ENCODE measurements at places on chromosomes 4 and X.

DNA sequence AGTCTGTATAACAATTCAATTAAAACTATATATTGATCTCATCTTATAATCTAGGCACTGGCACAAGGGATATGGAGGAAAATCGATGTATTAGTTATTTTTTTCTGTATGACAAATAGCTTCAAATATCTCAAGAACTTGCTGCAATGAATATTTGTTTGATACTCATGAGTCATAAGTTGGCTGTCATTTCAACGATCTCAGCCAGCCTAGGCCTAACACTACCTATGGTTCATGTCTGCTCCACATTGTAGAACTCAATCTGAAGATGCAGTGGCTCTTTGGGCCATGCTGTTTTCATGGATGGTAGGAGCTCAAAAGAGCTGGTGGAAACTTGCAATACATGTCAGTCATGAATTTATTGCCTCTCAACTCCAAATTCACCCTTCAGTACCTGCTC, 44.7 kb downstream of the MAGEB17 start:
- DNase-seq, result peak; percentile 51

GRCh38 chrX:47030339-47030738, 47.9 kb upstream of the RGN start:
- DNase-seq, result peak; percentile 66

- DNase-seq, result no peak
Observed at GRCh38 chrX:134180601-134181274, 56.2 kb upstream of the CCDC160 start.

DNA sequence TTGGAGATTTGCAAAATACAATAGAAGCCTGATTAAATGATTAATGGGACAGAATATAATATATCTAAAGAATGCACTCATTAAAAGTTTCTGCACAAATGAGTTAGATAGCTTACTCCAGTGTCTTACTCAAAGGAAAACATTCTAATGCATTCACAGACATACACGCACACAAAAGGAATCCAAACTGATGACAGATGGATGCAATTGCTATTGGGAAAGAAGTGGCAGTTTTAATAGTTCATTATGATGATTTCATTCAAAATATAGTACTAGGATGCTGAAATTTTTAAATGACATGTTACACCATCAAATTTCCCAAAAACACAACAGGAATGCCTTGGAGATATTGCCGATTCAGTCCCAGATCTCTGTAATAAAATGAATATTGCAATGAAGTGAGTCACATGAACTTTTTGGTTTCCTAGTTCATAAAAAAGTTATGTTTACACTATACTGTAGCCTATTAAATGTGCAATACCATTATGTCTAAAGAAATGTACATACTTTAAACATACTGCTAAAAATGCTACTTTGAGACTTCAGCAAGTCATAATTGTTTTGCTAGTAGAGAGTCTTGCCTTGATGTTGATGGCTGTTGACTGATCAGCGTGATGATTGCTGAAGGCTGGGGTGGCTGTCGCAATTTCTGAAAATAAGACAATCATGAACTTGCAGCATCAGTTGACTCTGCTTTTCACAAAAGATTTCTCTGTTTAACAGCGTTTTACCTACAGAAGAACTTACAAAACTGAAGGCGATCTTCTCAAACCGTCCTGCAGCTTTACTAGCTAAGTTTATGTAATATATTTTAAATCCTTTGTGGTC, 45.6 kb downstream of the BBS12 start:
- DNase-seq, result peak; percentile 71

DNA sequence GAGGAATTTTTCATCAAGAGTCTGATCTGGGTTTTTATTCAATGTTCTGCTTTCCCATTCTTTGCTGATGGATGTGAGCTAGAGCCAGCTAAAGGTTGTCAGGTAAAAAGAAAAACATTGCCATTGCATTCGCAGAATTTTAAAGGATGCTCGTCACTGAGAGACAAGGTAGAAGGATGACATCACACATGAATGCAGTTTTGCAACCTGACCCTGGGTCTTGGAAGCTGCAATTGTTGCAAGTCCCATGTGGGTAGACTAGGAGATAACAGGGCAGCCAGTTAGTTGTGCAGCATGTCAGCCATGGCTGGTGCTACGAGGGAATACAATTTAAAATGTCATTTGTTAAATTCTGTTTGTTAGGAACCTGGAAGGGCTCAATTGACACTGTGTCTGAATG, 73.9 kb upstream of the MXRA5 start:
- no peak for DNase-seq

- DNase-seq, result peak; percentile 34
Observed at GRCh38 chr4:76449362-76449767, 14.3 kb downstream of the SHROOM3 start.

- DNase-seq, result no peak
Observed at GRCh38 chr4:140639066-140639465, 70.3 kb upstream of the UCP1 start.

DNA sequence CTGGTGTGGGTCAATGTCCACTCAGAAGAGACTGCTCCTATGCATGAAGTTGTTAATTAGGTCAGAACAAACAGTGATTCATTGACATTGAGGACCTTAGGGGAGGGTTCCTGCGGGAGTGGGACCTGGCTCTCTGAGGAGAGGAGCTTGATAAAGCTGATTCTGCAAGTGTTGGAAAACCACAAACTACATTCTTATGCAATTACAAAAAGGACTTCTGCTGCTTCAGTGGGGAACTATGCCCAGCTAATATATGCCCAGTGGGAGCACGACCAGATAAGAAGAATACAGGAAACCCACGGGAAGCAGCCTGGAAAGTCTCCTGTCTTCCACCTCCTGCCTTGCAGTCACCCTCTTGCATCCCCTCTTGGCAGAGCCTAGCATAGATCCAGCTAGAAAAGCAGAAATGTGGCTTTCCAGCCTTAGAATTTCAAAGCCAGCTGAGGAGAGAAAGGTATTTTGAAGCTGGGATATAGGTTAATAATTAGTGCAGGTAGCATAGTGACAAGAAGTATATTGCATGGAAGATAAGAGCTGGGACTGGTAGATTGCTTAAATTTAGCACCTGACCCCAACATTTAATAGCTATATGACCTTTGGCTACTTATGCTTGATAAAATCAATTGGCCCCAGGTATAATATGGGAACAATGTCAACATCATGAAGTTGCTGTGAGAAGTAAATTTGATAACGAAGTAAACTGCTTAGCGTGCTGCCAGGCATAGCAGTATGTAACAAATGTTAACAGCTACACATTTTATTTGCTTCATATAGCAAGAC, 34.9 kb upstream of the UGT8 start:
- no peak for DNase-seq

All from epithelial cell of esophagus (primary cell).